ENCODE measurements at places on chromosomes 7 and 10.
A peak's percentile ranks its signal among the peaks of the same experiment; 100 is the strongest.

DNA sequence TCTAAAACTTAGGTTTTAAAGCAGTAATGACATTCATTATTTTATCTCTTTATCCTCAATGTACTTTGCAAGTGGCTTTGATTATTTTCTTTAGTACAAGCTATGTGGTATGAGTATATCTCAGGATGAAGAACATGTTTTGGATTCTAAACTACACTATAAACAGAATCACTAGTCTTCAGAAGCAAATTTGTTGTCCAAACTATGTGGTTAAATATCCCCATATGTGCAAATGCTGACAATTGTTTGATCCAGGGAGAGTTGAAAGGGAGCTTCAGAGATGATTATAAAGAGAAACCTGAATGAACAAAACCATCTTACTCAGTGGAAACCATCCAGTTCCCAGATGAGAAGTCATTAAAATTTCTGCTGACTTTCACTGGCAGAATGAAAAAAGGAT, 179.3 kb downstream of the MDFIC start:
- no peak for DNase-seq

DNA sequence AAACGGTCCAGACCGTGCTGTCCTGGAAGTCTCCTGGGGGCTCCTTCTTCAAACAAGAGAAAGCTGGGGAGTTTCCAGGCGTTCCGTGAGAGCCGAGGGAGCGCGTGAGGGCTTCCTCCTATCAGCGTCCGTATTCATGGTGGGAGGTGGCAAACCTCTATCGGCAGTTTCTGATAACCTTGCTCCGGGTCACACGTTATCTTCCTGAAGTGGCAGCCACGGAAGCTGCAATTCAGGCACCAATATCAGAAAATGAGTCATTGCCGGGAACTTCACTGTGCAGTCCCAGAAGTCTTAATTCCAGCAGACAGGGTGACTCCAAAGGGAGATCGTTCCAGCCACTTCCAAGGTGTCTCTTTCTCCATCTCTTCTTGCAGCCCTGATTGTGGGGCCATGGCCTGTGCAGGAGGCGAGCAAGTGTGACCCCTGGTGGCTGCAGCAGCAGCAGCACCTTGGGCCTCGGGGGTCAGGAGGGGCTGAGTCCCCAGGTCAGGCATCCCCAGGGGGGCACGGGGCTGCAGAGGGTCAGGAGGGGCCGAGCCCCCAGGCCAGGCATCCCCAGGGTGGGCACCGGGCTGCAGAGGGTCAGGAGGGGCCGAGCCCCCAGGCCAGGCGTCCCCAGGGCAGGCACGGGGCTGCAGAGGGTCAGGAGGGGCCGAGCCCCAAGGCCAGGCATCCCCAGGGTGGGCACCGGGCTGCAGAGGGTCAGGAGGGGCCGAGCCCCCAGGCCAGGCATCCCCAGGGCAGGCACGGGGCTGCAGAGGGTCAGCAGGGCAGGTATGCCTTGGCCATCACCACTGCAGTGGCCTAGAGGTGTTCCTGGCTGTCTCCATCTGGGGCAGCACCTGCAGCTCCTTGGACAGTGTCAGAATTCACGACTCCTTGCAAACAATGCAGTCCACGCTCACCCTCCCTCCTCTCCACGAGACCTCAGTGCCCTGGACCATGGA, 538.7 kb downstream of the DNAJB6 start:
- DNase-seq: no peak

- no peak for DNase-seq
Measured at GRCh38 chr7:117808341-117808757, 64.9 kb downstream of the CTTNBP2 start.

GRCh38 chr7:139738101-139738489, 39.7 kb downstream of the HIPK2 start:
- DNase-seq: no peak

- no peak for DNase-seq
Measured at GRCh38 chr7:7524121-7524520, 11.6 kb downstream of the COL28A1 start.

DNA sequence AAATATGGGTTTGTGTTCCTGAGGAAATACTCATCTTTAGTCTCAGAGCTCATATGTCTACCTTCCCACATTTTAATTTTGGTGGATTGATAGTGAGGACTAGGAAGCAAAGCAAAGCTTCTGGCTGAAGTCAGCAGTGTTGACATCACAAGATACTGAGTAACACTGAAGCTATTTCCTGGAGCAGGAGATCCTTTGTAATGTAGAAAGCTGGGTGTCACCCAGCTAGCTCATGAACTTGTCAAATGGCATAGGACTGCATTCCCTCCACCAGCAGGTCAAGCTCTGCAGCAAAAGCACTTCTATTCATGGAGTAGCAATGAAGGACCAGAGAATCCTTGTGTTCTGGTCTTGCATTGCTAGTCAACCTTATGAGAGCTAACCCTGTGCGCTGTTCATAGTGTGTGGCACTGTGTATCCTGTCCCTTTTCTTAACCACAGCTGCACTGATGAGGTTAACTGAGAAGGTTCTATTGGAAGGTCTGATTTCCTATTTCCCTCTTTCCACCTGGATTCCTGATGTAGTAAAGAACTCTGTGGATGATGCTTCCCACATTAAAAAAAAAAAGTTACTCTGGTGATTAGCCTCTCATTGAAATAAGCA, 94.8 kb upstream of the ZNF804B start:
- no peak for DNase-seq

DNA sequence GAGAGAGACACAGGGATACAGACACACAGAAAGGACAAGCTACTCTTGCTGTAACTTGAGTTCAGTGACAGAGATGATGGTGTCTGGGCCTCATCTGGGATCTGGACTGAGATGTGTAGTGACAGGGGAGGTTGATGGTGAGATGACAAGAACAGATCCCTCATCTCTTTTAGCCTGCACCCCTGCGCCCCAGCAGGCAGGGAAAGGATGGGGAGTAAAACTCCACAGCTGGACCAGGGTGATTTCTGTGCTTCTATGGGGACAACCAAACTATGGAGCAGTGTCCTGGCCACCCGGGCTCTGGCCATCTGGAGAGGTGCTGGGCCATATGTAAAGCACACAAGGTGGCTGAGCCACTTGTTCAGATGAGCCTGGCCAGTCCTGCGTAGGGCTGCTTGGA, 4.5 kb upstream of the LRRC18 start:
- no peak for DNase-seq

DNA sequence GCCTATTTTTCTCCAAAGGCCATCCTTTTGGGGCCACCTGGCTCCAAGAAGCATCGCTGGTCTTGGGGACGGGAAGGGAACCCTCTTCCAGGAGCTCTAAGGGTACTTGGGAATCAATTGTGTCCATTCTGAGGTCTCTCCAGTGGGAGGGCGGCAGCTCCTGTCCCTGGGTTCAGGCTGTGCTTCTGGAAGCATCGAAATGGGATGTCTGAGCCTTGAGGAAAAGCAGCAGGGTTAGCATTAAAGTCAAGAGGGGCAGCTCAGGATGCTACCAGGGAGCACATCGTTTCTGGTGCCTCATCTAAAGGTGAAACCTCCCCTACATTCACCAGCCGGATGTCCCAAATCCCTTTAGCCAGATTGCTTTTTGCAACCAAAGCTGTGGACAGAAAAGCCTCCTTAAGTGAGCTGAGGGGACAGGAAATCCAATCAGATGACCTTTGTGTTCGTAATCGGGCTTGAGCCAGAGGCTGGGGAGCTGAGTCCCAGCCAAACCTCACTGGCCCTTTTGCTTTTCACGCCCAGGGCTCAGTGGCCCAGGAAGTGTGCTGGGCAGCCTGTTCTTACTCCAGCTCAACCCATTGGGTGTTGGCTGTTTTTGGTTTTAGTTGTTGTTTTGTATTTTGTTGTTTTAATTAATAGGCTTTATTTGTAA, 88.8 kb upstream of the ANLN start:
- no peak for DNase-seq

GRCh38 chr10:62732841-62733653, 71.5 kb upstream of the ADO start:
- DNase-seq: peak; percentile 71

DNA sequence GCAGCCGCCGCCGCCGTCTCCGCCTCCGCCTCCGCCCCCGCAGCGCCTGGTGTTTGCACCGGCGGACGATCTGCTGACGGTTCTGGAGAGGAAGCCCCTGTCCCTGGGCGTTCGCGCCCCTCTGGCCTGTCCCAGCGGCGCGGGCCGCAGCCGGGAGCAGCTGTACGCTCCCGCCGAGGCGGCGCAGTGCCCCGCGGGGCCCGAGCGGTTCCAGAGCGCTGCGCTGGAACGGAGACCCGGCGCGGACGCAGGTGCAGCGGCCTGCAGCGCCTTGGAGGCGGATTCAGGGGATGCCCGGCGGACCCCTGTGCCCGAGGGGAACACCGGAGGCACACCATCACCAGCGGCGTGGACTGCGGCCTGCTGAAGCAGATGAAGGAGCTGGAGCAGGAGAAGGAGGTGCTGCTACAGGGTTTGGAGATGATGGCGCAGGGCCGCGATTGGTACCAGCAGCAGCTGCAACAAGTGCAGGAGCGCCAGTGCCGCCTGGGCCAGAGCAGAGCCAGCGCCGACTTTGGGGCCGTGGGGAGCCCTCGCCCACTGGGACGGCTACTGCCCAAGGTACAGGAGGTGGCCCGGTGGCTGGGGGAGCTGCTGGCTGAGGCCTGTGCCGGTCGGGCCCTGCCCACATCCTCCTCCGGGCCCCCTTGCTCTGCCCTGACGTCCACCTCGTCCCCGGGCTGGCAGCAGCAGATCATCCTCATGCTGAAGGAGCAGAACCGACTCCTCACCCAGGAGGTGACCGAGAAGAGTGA, 24.8 kb upstream of the ZNF735 start:
- DNase-seq: no peak

DNA sequence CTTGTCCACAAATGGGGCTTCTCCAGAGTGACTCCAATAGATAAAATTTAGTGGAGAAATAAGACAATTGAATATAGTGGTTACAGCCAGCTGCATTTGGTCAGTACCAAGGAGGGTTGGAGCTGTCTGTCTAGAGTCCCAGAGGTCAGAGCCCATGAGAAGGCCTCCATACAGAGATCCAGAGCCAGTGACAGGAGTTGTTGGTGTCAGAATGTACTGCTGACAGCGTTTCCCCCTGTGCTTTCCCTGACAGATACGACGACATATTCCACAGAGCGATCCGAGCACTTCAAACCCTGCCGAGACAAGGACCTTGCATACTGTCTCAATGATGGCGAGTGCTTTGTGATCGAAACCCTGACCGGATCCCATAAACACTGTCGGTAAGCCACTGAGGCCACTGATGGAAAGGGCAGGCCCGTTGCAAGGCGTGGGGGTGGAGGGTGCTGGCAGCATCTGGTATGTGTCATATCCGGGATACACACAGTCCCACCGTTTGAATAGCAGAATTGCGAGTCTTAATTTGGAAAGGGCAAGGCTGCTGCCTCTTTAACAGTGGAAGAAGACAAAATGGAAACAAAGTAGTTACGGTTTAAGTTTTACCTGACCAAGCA, 483.6 kb downstream of the NRG3 start:
- no peak for DNase-seq

- DNase-seq: no peak
Measured at GRCh38 chr10:60687679-60688078, 90.6 kb upstream of the CDK1 start.

- no peak for DNase-seq
Measured at GRCh38 chr7:12303495-12303894, 92.4 kb downstream of the TMEM106B start.

DNA sequence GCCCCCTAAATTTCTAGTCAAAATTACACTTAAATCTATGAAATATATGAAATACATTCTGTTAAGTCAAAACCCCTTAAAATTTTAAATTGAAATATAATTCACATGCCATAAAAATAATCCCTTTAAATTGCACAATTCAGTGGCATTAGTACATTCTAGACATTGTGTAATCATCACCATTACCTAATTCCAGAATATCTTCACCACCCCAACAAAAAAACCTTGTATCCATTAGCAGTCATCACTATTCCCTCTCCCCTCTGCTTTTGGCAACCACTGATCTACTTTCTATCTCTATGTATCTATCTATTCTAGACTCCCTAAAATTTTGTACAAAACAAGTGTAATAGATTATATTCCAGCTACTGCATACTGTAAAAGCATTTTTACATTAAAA, 261.2 kb downstream of the GLI3 start:
- no peak for DNase-seq

DNA sequence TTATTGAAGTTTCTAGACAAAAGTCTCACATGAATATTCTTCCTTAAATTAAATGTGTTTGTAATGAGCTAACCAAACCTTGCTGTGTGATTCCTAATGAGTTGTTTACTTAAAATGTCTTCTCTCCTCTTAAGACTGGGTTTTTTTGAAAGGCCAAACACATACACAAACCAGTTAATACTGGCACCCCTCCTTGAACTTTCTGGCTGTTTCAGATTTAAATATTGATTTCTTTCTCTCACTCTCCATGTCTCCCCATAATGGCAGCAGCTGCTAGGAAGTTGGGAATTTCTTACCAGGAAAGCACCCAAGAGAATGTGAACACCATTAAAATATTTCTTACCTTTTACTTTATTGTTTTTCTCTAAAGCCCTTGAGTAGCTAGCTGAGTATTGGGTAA, 11.4 kb upstream of the PTN start:
- no peak for DNase-seq

DNA sequence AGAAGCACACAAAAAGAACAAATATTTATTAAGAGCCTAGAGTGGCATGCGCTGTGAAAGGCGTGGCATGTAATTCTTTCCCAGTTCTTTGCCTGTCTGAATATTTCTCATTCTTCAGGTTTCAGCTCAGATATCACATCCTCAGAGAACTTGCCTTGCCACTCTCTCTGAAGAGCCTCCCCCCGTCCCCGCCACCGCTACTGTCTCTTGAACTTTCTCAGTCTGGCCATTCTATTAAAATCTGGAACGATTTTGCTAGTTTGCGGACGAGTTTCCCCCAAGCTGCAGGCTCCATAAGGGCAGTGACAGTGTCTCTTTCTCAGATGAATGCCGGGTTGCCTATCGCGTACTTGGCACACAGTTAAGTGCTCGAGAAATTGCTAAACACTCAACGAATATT, 787 bp upstream of the PLEKHA1 start:
- DNase-seq: no peak

DNA sequence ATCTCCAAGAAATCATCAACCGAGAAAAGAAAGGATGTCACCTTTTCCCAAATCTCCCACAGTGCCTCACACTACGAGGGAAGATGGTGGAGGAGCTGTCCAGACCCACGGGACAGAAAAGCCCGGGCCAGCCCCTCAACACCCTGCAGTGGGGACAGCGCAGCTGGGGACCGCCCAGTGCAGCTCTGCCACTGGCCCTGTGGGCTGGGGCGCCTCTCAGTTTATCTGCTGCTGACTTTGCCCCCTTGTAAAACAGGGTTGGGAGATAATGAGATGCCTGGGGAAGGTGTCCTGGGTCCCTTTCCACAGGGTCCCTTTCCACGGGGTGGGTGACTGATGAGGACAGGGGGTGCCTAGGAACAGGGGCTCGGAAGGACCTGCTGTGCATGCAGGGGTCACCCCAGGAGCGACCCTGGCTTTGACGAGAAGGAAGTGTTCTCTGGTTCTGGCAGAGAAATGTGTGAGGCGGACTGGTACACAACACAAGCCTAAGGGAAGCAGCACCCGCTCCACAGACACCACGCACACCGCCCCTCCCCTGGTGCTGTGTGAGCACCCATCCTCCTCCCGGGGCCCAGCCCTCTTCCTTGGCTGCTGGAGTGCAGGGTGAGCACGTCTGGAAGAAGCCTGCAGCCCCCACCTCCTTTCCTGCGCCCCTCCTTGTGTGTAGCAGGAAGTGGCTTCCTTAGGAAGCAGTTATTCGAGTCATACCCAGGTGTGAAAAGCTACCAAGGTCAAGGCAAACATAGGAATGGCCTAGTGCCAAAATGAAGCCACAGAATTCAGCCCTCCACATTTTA, 339.9 kb downstream of the DNAJB6 start:
- DNase-seq: no peak
